ENCODE measurements at places on chromosomes 3 and 15.

DNA sequence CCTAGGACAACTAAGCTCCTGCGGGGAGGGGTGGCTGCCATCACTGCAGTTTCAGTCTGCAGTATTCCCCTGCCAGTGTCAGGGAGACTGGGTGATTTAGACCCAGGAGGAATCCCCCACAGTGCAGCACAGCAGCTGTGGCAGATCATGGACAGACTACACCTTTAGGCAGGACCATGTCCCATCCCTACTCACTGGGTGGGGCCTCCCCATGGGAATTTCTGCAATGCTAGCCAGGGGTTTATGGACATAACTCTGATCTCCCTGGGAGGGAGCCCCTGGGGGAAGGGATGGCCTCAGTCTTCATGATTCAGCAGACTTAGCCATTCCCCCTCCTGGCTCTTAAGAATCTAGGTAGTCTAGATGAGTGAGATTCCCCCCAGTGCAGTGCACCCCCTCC, 130.1 kb upstream of the STAC start:
- no peak for DNase-seq

DNA sequence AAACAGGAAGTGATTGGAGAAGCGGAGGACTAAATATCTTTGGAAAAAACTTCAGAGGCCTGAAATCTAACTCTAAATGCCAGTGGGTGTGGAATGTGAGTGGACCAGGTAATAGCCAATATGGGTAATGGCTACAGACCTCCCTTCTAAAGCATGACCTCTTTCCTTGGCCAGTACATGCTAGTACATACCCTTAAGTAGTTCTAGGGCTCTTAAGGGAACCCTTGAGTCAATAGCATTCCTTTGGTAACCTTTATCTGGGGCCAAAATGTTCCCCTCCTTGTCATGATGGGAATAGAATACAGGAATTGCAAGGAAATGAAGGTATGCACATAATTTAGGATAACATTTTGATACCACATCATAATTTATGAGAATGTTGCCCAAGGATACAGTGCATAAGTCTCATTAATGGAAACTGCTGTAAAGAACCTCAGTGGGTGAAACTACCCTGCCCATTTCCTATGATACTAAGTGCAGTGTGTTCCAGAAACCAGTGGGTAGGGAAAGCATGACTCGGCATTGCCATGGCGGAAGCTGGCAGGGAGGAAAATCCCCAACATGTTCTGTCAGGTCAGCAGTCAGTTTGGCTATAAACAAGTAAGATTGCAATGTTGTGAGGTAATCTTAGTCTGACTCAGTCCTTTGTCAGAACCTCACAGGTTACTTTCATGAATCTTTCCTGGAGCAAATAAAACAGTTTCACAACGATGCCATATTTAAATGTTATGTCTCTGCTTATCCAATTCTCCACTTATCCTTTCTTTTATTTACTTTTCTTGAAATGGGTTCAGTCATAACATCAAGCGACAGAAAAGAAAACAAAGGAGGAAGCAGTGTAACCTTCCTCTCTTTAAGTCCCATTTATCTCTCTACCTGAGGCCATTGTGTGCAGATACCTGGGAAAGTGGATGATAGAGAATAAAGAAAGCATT, 23.5 kb upstream of the RAP2B start:
- DNase-seq, result no peak

GRCh38 chr3:53694666-53695323, 151.4 kb downstream of the CHDH start:
- DNase-seq, result no peak

DNA sequence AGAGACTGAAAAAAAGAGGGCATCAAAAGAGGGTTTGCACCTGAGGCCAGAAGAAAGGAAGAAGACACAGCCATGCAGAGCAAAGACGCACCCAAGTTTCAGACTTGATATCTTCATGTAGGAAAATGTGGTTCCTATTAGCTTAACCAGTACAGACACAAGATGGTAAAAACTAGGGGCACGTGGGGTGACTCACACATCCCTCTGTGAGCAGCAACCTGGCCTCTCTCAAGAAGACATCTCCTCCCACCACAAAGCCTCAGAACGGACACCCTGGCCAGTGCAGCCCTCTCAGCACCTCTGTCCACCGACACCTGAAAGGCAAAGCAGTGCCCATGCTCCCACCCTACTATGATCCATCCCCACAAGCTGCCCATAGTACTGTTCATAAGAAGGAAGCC, 33.3 kb downstream of the GLB1 start:
- no peak for DNase-seq

DNA sequence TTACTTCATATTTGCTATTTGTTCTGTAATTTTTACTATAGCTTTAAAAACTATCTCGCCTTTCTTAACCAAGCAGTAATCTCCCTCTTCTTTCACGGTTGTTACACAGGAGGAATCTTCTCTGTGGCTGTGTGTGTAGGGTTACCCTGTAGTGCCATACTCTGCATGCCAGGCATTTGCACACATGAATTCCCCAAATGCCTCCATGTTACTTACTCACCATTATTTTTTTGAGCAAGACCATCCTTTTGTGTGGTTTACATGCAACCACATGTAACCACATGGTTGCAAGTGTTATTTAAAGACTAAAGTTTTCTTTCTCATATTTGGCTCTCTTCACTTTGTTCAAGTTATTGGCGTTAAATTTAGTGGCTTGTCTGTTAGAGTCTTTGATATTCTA, 45.5 kb downstream of the HPS3 start:
- DNase-seq, result no peak

DNA sequence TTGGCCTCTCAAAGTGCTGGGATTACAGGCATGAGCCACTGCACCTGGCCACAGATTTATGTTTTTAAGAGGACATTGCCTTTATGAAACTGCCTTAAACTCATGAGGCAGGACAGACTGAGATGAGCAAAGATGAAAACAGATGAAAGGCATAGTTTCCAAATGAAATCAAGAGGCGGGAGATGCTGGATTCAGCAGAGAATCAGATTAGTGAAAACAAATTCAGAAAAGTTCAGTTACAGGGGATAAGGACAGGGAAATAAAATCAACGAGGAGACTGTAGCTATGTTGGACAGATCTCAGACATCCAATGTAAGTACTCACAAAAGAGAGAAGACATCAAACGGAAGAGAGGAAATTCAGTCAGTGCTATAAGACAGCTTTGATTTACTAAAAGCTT, 68.1 kb downstream of the ADAMTSL3 start:
- DNase-seq, result no peak

DNA sequence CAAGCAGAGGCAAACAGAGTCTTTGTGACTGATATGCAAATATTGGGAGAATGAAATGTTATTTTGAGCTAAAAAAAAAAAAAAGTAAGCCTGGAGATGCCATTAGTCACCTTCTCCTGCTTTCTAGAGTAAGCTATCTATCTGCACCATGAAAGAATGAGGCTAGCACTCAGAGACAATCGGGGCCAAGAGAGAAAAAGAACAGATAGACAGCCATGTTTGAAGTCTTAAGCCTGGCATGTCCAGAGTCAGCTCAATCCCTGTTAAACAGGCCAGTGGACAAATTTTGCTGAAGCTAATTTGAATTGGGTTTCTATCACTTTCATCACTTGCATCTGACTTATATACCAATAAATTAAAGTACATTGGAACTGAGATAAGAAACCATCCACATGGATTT, 204.4 kb downstream of the SLC9A9 start:
- DNase-seq, result no peak

GRCh38 chr3:13655061-13655913, 106.4 kb downstream of the FBLN2 start:
- DNase-seq, result peak; percentile 33

DNA sequence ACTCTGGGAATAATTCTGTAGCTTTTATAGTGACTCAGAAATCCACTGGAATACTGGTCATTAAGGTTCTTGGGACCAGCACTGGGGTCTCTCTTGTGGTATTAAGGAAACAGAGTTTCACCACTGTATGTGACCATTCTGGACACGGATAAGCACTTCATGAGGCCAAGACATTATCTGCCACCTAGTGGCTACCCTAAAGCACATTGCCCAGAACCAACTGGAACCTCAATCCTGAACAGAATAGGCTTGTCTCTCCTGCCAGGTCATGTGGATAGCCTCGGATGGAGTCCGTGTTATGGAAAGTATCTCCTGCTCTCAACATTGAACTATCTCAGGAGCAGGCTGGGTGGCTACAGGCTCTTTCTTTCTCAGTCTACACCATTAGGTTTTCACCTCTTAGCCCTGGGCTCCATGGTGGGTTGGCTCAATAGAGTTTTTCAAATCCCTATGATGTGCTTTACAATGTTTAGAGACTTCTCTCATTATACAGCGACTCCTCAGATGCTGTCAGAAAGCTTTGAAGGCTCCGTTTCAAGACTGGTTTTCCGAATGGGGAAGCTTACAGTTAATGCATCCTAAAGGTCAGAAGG, 167.6 kb upstream of the ST8SIA2 start:
- DNase-seq, result no peak

GRCh38 chr3:18127859-18128681, 297.1 kb downstream of the SATB1 start:
- no peak for DNase-seq

GRCh38 chr15:81375461-81375860, 1.4 kb upstream of the TMC3 start:
- DNase-seq, result no peak

DNA sequence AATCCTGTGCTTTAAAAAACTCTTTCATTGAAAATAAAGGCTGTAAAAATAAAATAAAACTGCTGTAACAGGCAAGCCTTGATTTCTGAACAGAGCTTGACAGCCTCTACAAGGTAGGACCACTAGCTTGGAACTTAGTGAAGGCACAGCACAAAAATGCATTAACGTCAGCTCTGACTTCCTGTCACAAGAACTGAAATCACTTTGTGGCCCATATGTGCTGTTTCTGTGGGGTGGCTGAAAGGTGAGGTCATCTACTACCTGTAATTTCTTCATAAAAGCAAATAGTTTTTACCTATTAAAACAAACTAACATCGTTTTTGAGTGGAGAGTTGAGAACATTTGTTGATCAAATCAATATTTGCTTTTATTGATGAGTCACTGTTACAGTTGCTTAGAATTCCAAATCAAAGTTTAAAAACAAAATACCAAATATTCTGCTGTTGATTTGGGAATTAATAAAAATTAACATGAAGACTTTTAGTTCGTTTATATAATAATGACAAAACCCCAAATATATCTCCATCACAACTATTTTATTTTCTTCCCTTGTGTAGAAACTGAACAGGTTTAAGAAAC, 1034.1 kb downstream of the MCTP2 start:
- no peak for DNase-seq

DNA sequence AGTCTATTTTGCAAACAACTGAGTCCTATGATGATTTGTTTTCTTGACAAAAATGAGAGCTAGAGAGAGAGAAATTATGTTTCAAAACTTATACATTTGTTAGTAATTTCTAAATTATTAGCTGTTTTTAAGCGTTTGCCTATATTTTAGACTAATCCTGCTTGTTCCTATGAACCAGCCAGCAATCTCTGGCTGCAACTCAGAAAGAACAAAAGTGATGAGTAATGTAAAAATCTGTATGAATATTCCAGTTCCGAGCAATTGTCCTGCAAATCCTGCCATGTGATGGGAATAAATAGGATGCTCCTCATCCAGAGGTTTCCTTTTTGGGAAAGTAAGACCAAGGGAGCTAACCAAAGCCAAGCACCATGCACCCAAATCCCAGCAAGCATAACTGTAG, 228.3 kb upstream of the GBE1 start:
- DNase-seq, result no peak

Data from NCI-H1930 (cell line).